Naive thymus-derived CD8-positive, alpha-beta T cell (primary cell): ENCODE measurements at places on chromosomes 2 and 18.
A peak's percentile ranks its signal among the peaks of the same experiment; 100 is the strongest.

DNA sequence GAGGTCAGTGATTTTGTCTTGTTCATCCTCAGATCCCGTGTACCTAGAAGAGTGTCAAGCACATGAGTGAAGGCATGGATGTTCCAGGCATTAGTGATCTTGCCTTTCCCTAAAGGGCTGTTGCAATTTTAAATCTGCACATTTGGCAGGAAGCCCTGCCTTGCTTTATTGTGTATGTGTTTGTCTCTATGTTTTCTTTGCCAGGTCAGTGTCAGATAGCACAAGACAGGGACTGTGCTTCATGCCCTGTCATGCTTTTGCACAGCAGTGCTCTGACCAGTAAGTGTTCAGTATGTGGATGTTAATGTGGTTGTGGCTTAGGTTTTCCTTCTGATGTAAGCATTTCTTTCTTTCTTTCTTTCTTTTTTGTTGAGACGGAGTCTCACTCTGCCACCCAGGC is 131.5 kb downstream of the RGPD3 start:
- no peak for DNase-seq

DNA sequence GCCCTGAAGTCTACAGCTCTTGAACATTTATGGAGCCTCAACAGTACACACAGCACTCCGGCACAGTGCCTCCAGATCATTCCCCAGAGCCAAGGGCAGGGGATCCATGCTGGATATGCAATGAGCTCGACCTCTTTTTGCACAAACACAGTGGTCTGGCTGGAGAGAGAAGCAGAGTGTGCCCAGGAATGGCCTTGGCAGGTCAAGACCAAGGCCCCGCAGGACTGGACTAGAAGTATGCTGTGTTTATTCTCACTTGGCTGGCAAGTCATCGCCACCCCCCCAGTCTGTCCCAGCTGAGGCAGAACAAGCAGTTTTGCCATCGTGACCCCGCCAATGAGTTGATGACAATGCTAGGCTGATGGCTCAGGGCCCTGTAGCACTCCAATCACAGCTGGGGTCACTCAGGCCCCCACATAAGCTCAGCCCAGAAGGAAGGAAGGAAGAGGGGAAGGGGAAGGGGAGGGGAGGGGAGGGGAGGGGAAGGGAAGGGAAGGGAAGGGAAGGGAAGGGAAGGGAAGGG is 212.1 kb downstream of the TTC32 start:
- no peak for DNase-seq

DNA sequence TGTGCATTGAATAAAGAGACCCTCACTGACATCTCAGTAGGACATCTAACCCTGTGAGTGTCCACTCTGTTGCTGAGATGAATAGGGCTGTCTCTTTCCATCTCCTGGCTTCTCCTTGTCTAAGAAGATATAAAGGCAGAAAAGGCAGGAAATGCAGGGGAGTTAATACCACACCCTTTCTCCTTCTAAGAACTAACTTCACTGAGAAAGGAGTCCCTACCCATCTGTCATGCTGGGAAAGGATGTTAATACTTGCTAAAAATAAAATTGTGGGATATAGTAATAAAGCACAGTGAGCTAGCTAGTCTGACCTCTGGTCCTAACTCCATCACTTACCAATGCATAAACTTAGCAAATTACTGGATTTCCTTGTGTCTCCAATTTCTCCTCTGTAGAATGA is 213.9 kb upstream of the FIGN start:
- DNase-seq, result no peak

- DNase-seq, result no peak
Observed at GRCh38 chr2:41782306-41783158, 265.3 kb upstream of the PKDCC start.

DNA sequence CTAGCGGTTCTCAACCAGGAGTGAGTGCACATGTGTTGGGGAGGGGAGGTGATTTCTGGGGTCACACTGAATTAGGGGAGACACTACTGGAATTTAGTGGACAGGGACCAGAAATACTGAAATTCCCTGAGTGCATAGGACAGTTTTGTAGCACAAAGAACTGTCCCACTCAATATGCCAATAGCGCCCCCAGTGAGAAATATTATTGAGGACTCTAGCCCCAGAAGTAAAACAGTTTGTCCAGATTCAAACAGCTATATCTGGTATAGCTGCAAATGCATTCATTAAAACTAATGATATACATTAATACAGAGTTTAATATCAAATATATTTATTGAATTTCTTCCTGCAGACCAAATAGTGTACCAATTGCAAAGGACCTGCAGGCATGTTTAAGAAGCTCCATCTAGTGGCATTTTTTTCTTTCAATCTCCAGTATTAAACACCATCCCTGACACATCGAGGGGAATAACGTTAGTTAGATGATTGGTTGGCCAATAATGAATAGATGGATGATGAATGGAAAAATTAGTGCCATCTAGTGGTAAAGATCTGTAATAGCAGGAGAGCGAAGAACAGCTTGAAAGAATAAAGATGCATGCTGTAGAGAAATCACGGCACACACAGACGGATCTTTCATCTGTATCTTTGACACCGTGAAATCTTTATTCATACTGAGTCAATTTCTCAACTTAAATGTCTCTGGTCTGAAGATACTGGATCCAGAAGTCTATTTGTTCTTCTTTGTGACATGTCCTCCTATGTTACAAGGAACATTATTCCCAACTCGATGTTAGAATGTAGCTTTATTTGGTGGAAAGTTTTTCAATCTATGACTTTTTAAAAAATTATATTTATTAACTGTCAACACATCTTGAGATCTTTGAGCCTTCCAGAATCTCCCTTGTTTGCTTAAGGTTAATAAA is 62.5 kb downstream of the DHRS9 start:
- DNase-seq, result peak; percentile 54

GRCh38 chr2:2886922-2887321 is 490.7 kb downstream of the EIPR1 start:
- no peak for DNase-seq

DNA sequence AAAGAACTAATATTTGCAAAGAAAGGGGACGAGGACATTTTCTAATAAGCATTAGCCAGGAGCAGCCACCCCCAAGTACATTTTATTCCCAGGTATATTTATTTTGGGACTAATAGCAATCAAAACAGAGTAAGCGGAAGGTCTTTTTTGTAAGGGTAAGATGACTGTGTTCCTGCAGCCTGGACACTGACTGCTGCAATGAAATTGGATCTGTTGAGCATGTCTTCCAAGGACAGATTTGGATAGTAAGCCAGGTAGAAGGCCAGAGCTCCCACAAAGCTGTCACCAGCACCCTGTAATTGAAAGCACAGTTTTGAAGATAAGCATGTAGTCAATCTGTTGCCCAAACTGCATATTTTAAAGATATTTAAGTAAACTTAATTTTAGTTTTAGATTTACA is 10.0 kb downstream of the MRPL33 start:
- DNase-seq, result no peak

GRCh38 chr2:201149064-201149820 is 33.3 kb downstream of the CFLAR start:
- DNase-seq, result no peak
